ENCODE measurements at places on chromosomes 6 and 20.

GRCh38 chr6:89139509-89140346, 6.1 kb upstream of the PM20D2 start:
- DNase-seq: no peak

GRCh38 chr6:159308198-159308597, 139.0 kb downstream of the FNDC1 start:
- DNase-seq: no peak

DNA sequence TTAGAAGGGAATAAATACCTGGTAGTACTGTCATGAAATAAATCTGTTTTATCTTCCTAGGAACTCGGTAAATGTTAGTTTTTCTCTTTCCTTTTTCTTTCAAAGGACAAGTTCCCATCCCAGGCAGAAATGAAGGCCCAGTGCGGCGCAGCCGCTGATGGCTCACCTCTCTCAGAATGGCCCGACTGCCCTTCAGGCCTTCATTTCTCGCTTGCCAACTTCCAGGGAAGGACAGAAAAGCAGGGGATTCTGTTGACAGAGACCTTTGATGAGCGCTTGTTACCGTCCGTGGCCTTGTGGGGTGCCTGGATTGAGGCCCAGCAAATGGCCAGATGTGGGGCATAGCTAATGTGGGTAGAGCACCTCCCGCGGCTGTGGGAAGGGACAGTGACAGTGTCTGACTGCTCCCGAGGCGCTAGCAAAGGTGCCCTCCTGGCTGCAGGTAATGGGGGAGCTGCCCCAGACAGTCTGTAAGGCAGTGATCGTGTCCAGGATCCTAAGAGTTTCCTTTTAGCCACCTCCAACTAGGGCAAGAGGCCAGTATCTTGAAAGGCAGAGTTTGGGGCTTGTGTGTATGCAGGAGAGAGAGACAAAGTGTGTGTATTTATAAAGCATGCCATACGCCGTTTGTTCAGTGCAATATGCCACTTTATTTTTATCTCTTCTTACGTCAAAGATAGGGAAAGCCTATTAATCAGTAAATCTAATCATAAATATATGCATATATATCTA, 354.2 kb downstream of the NRN1 start:
- no peak for DNase-seq

- no peak for DNase-seq
These were observed 101.1 kb upstream of the CLDN20 start for GRCh38 chr6:155162682-155163081.

- DNase-seq: no peak
These were observed 59.5 kb upstream of the GGTLC1 start for GRCh38 chr20:24048024-24048611.

- DNase-seq: no peak
These were observed 151.6 kb upstream of the KCNG1 start for GRCh38 chr20:51174536-51174935.

DNA sequence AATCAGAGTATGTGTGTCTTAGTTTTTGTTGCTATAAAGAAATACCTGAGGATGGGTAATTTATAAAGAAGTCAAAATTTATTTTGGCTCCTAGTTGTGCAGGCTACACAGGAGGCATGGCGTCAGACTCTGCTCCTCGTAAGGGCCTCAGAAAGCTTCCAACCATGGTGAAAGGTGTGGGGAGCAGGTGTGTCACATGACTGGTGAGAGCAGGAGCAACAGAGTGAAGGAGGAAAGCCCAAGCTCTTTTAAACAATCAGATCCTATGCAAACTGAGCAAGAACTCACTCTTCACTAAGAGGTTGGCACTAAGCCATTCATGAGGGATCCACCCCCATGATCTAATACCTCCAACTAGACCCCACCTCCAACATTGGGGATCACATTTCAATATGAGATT, 1524.3 kb downstream of the HACE1 start:
- DNase-seq: no peak

DNA sequence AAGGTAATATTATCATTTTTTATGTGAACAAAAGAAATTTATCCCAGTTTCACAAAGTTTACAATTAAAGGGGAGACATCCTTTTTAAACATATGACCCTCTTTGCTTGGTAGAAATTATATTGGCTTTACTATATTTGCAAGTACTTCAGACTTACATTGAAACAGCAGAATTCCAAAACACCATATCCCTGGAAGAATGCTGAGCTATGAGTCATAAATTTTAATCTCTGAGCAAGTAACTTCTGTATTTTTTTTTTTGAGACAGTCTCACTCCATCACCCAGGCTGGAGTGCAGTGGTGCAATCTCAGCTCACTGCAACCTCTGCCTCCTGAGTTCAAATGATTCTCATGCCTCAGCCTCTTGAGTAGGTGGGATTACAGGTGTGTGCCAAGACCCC, 240.4 kb downstream of the TBC1D32 start:
- DNase-seq: no peak

GRCh38 chr20:5843054-5843592, 92.9 kb downstream of the SHLD1 start:
- peak; percentile 23 for DNase-seq

GRCh38 chr6:14025160-14025559, 92.4 kb upstream of the CD83 start:
- no peak for DNase-seq

DNA sequence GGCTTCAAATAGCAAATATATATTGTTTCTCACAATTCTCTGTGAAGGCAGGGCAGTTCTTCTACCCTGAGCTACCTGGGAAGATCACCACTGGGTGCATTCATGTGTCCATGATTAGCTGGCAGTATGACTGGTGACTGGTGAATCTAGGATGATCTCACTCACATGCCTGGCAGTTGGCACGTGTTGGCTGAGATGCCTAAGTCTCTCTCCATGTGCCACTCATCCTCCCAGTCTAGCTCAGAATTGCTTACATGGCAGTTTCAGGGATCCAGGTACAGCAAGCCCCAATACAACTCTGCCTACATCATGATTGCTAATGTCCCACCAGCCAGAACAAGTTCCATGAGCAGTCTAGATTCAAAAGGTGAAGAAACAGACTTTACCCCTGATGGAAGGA, 346.8 kb upstream of the CNR1 start:
- no peak for DNase-seq
